CD4-positive, alpha-beta T cell treated with Interleukin-15 for 4 hours (primary cell): ENCODE measurements at places on chromosomes 3 and 15.

DNA sequence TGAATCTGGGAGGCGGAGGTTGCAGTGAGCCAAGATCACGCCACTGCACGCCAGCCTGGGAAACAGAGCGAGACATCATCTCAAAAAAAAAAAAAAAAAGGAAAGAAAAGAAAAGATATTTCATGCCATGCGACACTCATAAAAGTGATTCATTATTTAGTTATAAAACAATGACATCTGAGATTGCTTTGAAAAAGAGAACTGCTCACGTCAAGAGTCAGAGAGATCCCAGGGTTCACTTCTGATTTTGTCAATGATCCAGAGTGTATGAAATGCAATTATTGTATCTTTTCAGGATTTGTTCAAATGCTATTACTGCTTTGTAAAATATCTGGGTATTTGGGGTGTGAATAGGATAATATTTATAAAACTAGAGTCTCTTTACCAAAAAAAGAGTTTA lies 6.0 kb upstream of the SAMD7 start:
- DNase-seq: no peak

GRCh38 chr3:169528289-169528688 lies 135.2 kb downstream of the MECOM start:
- no peak for DNase-seq

DNA sequence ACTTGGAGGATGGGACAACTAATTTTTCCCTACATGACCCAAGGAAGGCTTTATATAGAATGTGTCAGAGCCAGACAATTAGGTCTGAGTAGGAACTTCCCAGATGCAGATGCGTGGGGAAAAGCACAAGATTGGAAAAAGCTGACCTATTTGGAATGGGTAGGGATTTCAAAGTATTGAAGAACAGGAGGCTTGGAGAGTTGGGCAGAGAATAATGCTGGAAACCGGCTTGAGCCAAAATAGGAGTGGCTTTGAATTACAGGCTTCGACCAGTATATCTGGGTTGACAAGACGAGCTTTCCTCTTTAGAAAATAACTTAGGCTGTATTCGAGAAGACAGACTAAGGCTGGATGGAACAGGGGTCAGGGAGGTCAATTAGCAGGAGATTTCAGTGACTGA lies 181.1 kb downstream of the GBE1 start:
- no peak for DNase-seq

DNA sequence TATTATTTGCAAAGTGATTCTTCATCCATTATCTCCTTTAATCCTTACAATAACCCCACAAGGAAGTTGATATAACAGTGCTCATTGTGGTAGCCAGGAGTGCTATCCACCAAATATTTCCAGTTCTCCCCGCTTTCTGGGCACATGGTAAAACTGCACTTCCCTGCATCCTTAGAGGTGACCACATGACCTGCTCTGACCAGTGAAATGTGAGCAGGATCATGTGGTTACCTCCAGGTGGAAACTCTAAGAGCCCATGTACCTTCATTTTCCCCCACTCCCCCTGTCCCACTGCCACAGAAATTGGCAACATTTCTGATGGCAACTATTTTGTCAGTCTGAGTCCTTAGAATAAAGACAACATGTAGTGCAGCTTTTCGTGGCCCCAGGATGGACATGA lies 89.7 kb downstream of the MRPL46 start:
- DNase-seq: no peak

DNA sequence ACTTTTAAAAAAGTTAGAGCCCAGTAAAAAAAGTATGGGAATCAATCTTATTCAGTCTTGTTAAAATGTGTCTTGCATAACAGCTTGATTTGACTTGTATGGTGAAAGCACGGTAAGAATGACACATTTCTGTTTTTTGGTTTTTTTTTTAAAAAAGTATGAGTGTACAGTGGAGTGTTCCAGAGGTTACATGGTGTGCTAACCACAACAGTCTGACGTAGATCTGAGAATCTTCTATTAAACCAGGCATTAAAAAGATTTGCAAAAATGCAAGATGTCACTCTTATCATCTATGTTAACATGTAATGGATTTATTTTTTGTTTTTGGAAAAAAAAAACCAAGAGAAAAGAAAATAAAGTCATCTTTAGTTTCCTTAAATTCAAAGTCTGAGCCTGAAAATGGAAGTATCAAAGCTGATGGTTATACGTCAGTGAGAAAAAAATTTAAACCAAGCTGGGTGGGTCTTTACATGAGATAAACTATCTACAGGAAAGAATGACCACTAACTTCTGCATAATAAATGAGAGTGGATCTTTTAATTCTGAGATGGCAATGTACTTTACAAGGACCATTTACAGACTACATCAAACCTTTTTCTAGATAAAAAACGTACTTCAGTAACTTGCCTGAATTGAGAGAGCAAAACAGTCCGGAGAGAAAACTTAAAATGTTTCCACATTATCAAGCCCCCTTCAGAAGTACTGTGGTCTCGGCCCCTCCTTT lies 1.6 kb downstream of the GABPB1 start:
- DNase-seq: peak; percentile 55

- no peak for DNase-seq
Measured at GRCh38 chr15:75153087-75153486, 48.6 kb upstream of the C15orf39 start.

DNA sequence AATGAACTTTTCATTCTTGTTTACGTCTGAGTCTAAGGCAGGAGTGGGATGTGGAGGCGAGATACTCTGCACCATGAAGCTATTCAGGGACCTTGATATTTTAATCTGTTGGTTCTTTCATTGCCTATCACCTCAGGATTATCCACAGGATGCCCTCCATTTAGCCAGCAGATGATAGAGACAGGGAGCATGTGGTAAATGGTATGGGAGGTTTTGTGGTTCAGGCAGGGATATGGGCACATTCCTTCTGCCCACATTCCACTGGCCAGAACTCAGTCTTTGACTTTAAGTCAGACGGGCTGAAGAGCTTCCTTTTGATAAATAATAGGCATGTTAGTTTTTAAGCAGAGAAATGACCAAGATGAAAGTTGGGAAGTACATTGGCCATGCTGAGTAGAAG lies 548.0 kb upstream of the CCDC54 start:
- DNase-seq: no peak

- peak; percentile 58 for DNase-seq
Measured at GRCh38 chr3:179653096-179653797, 407 bp downstream of the USP13 start.

DNA sequence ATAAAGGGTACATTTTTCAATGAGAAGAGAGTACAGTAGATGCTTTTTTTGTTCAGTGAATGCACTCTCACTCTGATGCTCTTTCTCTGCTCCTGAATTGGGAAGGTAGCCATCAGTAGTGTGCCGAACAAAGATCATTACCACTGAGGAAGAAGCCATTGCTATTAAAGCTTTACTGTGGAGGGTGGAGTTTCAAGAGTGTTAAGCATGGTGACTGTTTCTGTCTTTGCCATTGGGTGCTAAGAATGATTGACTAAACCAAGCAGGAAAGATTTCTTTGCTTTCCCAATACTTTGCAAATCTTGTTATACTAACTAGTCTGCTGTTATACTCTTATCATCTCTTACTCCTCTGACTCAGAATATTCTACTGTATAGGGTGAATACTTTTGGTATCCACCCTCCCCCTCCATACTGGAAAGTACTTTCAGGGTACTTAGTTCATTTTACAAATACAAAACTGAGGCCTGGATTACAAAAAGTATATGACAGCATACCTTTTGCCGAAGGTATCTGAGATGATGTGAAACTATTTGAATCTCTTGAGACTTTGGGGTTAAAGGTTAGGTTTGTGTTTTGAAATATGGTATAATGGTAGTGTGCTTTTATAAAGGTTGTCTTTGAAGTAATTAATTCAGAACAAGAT lies 1.7 kb downstream of the RAB11A start:
- peak; percentile 14 for DNase-seq
